Esophagus squamous epithelium (tissue), 5 donors: ENCODE measurements at places on chromosomes 6 and 20. TPM values are rescaled to one million over a fixed set of nuclear protein-coding genes. Genes with fewer than 3 reads are reported as not detected.

GRCh38 chr6:154791556-154792317 lies 58.5 kb downstream of the SCAF8 start:
- H3K27me3 ChIP-seq: no peaks in the 10 kb centered on the region
- H3K36me3 ChIP-seq: no peaks in the 10 kb centered on the region
- peak overlapping the region; percentile 2 for H3K27ac ChIP-seq
- no peaks in the 10 kb centered on the region for H3K4me1 ChIP-seq
- DNase-seq: no peak

Gene TRIM40
- total RNA-seq: not detected

DNA sequence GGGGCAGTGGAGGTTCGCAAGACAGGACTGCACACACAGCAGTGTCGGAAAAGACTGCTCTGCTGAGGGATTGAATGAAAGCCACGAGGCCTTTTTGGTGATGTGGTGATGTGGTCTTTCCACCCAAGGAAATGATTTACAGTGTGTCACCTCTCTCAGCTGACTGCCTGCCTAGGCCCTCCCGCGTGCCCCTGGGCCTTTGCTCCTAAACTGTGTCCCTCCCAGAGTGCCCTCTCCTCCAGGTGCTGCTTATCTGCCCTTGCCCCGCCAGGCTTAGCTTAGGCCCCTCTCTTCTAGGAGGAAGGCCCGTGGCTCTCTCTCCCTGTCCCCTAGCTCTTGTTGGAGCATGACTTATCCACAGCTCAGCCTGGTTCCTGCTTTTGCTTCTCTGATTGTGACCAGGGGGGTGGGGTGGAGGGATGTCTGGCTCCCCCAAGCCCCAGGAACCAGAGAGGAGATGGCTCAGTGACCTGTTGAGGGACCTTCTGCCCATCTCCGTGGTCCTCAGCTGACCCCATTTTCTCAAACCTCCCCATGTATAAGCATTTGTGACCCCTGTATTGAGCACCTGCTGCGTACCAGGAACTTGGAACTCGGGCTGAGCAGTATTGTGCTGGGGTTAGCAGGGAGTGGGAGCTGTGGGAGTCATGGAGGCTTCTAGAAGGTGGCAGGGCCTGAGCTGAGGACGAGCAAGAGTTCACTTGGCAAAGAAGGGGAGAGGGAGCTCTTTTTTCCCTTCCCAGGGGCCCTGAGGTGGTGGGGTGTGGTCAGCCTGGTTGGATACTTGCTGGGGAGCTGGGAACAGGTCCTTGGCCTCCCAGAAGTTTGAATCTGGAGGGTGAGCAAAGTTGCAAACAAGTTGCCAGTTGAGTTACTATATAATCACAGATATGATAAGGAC lies 2.2 kb downstream of the SRC start:
- DNase-seq: no peak
- H3K4me3 ChIP-seq: no peak overlapping the region
- peaks cover 56% of the 10 kb centered on the region for H3K4me1 ChIP-seq
- no peaks in the 10 kb centered on the region for H3K27me3 ChIP-seq

GRCh38 chr6:158115102-158115501 lies 53.0 kb downstream of the SERAC1 start:
- H3K4me3 ChIP-seq: no peak overlapping the region
- no peaks in the 10 kb centered on the region for H3K4me1 ChIP-seq
- DNase-seq: no peak
- H3K27me3 ChIP-seq: no peaks in the 10 kb centered on the region

Gene LY6G6C
- total RNA-seq: 0.53 TPM
